ENCODE measurements at places on chromosomes 3 and 15. TPM values are rescaled to one million over a fixed set of nuclear protein-coding genes. Genes with fewer than 3 reads are reported as not detected.

RTP3 gene
- total RNA-seq: not detected

MFGE8 gene
- 287 TPM for total RNA-seq

TRAT1 gene
- not detected for total RNA-seq

GATM gene
- total RNA-seq: not detected

BBX gene
- total RNA-seq: 69.6 TPM

DNA sequence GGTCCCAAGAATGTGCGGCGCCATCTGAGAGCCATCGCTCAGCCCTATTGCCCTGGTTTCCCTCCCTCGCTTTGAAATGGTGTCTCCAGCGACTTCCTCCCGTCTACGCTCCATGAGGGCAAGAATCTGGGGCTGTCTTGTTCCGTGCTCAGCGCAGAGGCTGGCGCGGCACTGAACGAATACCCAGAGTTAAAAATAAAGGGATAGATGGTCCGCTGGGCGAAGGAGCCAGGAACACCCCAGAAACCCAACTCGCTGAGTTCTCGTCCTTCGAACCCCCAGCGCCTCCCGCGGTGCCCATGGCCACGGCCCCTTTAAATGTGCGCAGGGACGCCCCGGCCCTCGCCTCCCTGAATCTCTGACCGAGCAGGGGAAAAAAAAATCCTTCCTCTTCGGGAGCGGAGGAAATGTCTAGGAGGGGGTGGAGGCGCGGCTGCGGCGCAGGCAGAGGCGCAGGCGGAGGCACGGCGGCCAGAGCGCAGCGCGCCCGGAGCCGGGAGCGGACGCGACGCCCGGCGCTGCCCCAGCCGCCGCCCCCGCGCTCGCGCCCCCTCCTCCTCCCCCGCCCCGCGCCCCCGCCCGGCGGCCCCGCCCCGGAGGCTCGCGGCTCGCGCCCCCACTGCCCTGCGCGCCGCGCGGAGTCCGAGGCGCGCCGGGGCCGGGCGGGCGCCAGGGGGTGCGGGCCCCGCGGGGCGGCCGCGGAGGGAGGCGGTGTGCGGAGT, 8.5 kb upstream of the FGD5 start:
- no peak for DNase-seq
- peak overlapping the region; percentile 56 for H3K4me3 ChIP-seq
- no peak overlapping the region for H3K27ac ChIP-seq
- H3K27me3 ChIP-seq: peaks cover 73% of the 10 kb centered on the region
- peaks cover 5% of the 10 kb centered on the region for H3K4me1 ChIP-seq

DNA sequence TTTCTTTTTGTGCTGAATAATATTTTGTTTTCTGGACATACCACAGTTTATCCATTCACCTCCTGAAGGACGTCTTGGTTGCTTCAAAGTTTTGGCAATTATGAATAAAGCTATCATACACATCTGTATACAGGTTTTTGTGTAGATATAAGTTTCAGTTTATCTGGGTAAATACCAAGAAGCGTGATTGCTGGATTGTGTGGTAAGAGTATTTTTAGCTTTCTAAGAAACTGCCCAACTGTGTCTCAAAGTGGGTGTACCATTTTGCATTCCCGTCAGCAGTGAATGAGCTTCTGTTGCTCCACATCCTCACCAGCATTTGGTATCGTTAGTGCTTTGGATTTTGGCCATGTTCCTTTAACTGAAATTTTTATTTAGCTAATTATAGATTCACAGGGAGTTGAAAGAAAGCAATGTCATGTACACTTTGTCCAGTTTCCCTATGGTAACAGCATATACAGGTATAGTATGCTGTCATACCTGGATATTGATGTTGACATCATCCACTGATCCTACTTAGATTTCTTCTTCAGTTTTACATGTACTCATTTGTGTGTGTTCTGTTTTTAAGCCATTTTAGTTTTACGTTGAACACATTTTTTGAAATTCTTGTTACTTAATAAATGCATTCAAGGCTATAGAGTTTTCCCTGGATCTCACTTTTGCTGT, 11.9 kb downstream of the ARID3B start:
- peaks cover 17% of the 10 kb centered on the region for H3K27me3 ChIP-seq
- H3K4me1 ChIP-seq: peaks cover 7% of the 10 kb centered on the region
- H3K36me3 ChIP-seq: peaks cover 8% of the 10 kb centered on the region
- no peak for DNase-seq
- H3K27ac ChIP-seq: no peak overlapping the region

GRCh38 chr3:196931157-196931556, 11.2 kb downstream of the NCBP2 start:
- no peak overlapping the region for H3K27ac ChIP-seq
- no peaks in the 10 kb centered on the region for H3K4me1 ChIP-seq
- no peak overlapping the region for H3K4me3 ChIP-seq
- no peak for DNase-seq
- peaks cover 29% of the 10 kb centered on the region for H3K36me3 ChIP-seq

GRCh38 chr15:28191832-28192231, 92.7 kb upstream of the OCA2 start:
- H3K4me1 ChIP-seq: peaks cover 18% of the 10 kb centered on the region
- H3K27me3 ChIP-seq: no peaks in the 10 kb centered on the region
- H3K4me3 ChIP-seq: peak overlapping the region; percentile 5
- H3K36me3 ChIP-seq: peaks cover 22% of the 10 kb centered on the region
- H3K27ac ChIP-seq: peak overlapping the region; percentile 75

- H3K36me3 ChIP-seq: no peaks in the 10 kb centered on the region
- peaks cover 14% of the 10 kb centered on the region for H3K4me1 ChIP-seq
- H3K4me3 ChIP-seq: no peak overlapping the region
- no peak for DNase-seq
These were observed 581.9 kb upstream of the ZNF717 start for GRCh38 chr3:76367281-76367680.

DNA sequence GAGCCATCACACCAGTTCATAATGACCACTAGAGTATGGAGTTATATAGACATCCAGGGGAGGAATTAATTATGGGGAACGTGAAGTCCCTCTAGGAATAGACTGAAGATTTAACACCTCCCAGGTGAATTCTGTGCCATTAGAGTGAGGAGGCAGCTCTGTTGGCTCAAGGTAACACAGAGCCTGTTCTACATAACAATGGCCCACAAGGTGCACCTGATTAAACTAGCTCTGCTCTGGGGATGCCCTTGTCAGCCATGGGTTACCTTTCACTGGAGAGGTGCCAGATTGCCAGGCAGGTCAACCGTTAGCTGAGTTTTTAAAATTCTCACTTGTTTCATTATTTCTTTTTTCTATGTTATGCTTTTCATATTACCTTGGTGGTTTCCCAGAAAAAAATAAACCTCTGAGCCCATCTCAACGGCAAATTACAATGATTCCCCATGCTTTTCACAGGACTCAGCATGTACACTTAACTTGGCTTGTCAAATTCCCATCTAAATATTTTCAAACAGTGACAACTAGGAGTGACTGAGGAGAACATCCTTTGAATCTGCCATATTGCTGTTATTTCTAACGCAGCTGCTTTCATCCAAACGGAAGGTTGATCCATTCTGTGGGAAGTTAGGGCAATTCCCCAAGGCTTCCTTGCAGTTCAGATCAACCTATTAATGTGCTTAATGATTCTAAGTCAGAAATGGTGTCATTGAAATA, 512.9 kb downstream of the MCTP2 start:
- no peaks in the 10 kb centered on the region for H3K27me3 ChIP-seq
- H3K4me1 ChIP-seq: peaks cover 7% of the 10 kb centered on the region
- no peak overlapping the region for H3K4me3 ChIP-seq

- H3K4me1 ChIP-seq: peaks cover 24% of the 10 kb centered on the region
- no peak overlapping the region for H3K4me3 ChIP-seq
- H3K27ac ChIP-seq: no peak overlapping the region
- H3K36me3 ChIP-seq: peaks cover 1% of the 10 kb centered on the region
- no peaks in the 10 kb centered on the region for H3K27me3 ChIP-seq
These were observed 72.1 kb upstream of the OXTR start for GRCh38 chr3:8841472-8841871.

GRCh38 chr15:81023483-81024264, 23.0 kb downstream of the TLNRD1 start:
- no peaks in the 10 kb centered on the region for H3K36me3 ChIP-seq
- H3K27me3 ChIP-seq: no peaks in the 10 kb centered on the region
- H3K4me1 ChIP-seq: peaks cover 17% of the 10 kb centered on the region
- no peak overlapping the region for H3K4me3 ChIP-seq
- no peak for DNase-seq

DNA sequence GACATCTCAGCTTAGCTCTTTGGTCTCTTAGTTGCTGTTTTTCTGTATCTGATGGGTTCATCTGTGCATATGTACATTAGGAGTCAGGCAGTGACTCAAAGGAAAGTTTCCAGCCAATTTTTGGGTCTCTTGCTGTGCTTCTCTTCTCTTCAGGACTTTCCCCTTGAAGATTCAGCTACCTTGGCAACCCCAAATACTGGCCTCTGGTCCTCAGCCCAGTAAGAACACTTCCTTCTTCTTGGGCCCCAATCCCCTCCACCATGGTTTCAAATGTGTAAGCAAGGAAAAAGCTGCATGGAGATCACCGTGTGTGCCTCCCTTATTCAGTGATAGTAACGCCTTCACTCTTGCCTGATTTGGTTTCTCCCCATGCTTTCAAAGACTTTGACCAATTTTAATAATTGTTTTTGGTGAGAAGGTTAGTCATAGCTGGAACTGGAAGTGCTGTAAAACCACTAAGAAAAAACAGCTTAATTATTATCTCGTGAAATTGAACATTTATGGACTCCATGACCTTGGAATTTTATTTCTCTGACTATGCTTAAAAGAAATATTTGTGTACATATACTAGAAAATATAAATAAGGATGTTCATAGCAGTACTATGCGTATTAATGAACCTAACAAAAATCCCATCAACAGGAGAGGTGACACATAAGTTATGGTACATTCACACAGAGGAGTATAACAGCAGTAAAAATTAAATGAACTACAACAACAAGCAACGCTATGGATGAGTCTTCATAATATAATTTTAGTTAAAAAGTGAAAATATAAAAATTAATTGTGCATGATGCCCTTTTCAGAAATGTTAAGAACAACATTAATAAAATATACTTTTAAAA, 125.3 kb upstream of the BCL6 start:
- no peak overlapping the region for H3K27ac ChIP-seq
- no peak overlapping the region for H3K4me3 ChIP-seq
- no peaks in the 10 kb centered on the region for H3K4me1 ChIP-seq

- no peak overlapping the region for H3K4me3 ChIP-seq
- peaks cover 64% of the 10 kb centered on the region for H3K27me3 ChIP-seq
- DNase-seq: peak; percentile 44
- H3K27ac ChIP-seq: no peak overlapping the region
- H3K4me1 ChIP-seq: no peaks in the 10 kb centered on the region
These were observed 13.7 kb upstream of the FGD5 start for GRCh38 chr3:14804835-14805780.

GRCh38 chr3:169390741-169391305, 272.7 kb downstream of the MECOM start:
- no peaks in the 10 kb centered on the region for H3K36me3 ChIP-seq
- no peaks in the 10 kb centered on the region for H3K27me3 ChIP-seq
- peaks cover 24% of the 10 kb centered on the region for H3K4me1 ChIP-seq
- DNase-seq: no peak
- no peak overlapping the region for H3K4me3 ChIP-seq

DNA sequence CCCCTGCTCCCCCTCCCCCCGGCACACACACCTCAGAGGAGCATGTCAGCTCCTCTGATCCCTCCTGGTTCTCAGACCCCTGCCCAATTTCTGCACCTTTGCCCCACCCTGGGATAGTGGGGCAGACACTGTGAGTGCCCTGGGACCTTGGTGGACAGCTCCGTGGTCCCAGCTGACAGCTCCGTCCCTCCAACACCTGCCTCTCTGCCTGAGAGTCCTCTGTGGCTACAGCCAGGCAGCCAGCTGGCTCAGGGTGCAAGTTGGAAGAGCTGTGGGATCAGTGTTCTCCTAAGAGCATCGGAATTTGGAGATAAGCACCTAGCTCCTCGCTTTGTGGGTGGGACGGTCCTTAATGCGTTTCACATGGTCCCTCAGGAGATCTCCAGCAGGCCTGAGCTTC, 43.7 kb upstream of the PGPEP1L start:
- H3K36me3 ChIP-seq: no peaks in the 10 kb centered on the region
- H3K4me1 ChIP-seq: no peaks in the 10 kb centered on the region
- no peak overlapping the region for H3K4me3 ChIP-seq
- no peaks in the 10 kb centered on the region for H3K27me3 ChIP-seq

GRCh38 chr3:173529062-173529711, 131.6 kb downstream of the NLGN1 start:
- no peaks in the 10 kb centered on the region for H3K27me3 ChIP-seq
- H3K4me1 ChIP-seq: no peaks in the 10 kb centered on the region
- DNase-seq: no peak
- H3K4me3 ChIP-seq: no peak overlapping the region

DNA sequence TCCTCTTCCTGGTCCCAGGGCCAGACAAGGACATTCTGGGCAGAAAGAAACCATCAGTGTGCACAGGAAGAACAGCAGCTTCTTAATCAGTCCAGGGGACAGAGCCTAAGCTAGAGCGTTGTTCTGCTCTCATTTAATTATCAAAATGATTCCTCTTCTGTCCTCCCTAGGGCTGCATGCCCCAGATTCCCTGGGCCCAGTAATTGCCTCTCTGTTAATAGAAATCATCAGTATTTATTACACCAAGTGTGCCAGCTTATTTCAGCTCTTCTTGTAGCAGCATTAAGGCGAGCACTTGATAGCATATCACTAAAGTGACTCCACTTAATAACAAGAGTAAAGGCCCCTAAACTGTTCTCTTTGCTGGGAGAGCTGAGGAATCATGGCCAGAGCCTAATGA, 72.1 kb downstream of the WDR76 start:
- H3K27me3 ChIP-seq: no peaks in the 10 kb centered on the region
- H3K36me3 ChIP-seq: no peaks in the 10 kb centered on the region
- H3K4me1 ChIP-seq: peaks cover 7% of the 10 kb centered on the region
- no peak overlapping the region for H3K4me3 ChIP-seq
- H3K27ac ChIP-seq: no peak overlapping the region

- H3K27me3 ChIP-seq: no peaks in the 10 kb centered on the region
- no peaks in the 10 kb centered on the region for H3K4me1 ChIP-seq
- DNase-seq: no peak
- H3K4me3 ChIP-seq: no peak overlapping the region
- no peak overlapping the region for H3K27ac ChIP-seq
These were observed 216.8 kb downstream of the ERC2 start for GRCh38 chr3:56251343-56251945.

- H3K27me3 ChIP-seq: peaks cover 12% of the 10 kb centered on the region
- no peak for DNase-seq
- peaks cover 13% of the 10 kb centered on the region for H3K4me1 ChIP-seq
- H3K4me3 ChIP-seq: no peak overlapping the region
- no peak overlapping the region for H3K27ac ChIP-seq
- peaks cover 3% of the 10 kb centered on the region for H3K36me3 ChIP-seq
These were observed 121.9 kb upstream of the POU1F1 start for GRCh38 chr3:87398168-87398801.

- DNase-seq: no peak
- H3K27ac ChIP-seq: no peak overlapping the region
- no peaks in the 10 kb centered on the region for H3K4me1 ChIP-seq
- H3K4me3 ChIP-seq: no peak overlapping the region
These were observed 265.5 kb upstream of the TBC1D5 start for GRCh38 chr3:18007980-18008379.

GRCh38 chr3:189289251-189289650, 117.5 kb downstream of the TPRG1 start:
- DNase-seq: no peak
- peaks cover 14% of the 10 kb centered on the region for H3K4me1 ChIP-seq
- H3K27me3 ChIP-seq: peaks cover 9% of the 10 kb centered on the region
- H3K36me3 ChIP-seq: no peaks in the 10 kb centered on the region
